ENCODE measurements at places on chromosomes 1 and 21.

DNA sequence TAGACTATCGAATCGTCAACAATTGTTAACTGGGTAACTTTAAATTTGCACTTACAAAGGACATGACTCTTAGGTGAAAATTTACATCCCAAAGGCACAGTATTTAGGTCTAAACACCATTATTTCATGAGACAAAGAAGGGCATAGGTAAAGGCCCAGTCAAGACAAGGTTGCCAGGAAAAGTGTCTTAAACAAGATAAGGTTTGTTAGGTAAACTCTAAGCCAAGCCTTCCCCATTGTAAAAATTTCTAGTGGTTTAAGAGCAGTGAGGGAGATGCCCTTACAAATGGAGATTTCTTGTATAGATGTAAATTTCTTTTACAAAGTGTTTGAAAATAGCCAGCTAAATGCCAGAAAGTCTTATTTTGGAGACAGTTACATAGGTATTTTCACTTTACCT, 36.9 kb upstream of the FNBP1L start:
- no peak for DNase-seq

DNA sequence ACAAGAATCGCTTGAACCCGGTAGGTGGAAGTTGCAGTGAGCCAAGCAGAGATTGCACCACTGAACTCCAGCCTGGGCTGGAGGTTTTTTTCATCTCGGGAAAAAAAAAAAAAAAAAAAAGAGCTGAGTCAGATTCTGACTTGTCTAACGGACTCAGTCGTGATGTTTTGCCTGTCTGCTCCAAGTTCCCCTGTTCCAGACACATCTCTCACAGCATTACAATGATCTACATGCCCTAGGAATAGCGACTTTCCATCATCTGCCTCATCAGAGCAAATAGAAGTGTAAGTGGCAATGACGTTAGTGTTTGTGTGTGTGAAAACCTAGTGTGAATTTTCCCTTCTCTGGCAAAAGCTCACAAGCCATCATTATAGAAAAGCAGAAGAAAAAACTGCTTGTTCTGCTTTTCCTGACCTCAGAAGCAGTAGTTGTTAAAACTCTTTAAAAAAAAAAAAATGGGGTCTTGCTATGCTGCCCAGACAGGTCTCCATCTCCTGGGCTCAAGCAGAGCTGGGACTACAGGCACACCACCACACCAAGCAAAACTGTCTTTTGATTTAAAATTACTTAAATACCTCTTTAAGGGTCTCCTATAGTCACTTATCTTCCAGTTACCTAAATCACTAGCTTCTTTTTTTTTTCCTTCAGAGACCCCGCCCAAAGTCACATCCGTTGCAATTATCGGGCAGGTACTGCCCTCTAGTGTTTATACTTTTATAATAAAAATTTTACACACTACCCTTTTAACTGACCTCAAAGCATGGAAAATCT, 37.3 kb downstream of the PLEKHO1 start:
- peak; percentile 37 for DNase-seq

GRCh38 chr1:58905628-58906221, 121.9 kb upstream of the JUN start:
- no peak for DNase-seq

DNA sequence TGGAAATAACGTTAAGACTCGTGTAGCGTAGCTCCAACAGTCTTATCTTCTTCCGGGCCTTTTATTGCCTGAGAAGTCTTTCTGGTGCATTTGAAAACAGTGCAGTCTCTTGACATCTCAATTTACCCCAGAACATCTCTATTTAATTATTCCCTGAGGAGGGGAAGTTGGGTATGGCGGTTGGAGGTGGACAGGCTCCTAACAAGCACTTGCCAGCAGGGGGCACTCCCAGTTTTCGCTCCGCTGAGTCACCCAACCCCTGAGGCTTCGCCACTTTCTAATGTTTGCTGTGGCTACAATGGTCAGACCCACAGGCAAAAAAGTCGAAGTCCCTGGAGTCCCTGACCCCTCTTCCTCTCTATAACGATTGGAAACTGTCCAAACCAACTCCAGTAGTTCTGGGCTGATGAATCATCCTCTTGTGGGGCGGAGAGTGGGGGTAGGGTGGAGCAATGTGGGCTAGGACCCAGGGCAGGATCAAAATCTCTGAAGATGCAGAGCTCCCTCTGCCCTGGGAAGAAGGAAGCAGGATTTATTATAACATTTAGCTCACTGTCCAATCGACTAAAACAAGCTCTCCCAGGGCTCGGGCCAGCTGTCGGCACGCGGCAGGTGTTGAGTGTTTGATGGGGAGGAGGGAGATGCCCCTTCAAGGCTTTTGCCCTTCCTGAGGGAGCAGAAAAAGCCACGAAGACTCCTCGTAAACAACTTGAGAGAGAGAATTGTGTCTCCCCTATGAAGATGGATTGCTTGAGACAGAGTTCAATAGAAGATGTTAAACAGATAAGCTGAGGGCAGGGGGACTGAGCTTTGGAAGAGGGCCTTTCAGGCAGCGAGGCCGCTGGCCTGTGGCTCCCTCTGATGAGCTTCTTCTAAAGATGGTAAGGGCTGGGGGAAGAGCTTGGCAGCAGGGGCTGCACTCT, 85.7 kb downstream of the BRINP2 start:
- DNase-seq, result no peak

DNA sequence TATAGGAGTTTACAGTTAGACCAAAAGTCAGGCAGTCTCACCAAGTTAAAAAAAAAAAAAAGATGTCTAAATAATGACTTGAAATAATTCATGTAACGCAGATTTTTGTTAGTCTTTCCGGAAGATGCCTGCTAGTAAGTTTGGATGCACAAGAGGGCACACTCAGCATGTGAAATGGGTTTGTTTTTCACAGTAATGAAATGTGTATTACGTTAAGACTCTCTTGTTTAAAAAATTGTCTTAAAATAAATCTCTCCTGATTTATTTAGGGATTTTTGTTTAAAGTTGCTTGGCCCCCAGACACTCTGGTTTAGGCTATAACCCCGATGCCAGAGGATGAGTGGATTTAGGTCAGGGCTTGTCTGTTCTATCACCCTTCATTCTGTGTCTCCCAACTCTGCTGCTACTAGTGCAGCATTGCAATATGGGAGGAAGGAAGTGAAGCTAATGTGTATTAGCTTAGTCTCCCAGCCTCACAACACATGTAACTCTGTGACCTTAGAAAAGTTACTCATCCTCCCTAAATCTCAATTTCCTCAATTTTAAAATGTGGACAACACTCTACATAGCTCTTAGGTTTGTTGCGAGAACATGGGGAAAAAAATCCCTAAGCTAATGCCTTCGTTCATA, 25.7 kb downstream of the CTH start:
- no peak for DNase-seq

GRCh38 chr1:219401724-219402625, 210.9 kb downstream of the ZC3H11B start:
- DNase-seq, result no peak

- no peak for DNase-seq
These were observed 75.7 kb upstream of the PKN2 start for GRCh38 chr1:88608139-88608943.

GRCh38 chr1:70117046-70117445, 88.3 kb downstream of the LRRC40 start:
- no peak for DNase-seq

DNA sequence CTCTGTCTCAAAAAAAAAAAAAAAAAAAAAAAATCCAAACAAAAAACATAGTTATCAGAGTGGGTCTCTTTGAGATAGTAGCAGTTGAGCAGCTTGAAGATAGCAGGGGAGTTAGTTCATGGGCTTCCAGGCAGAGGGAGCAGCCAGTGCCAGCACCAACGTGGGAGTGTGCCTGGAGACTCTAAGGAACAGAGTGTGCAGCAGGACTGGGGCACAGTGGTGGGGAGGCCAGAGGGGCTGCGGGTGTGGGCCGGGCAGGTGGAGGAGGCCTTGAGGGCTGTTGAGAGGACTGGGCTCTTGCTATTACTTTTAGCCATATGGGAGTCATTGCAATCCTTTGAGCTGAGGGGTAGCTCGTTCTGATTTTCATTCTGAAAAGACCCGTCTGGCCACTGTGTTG, 63.8 kb downstream of the RYR2 start:
- DNase-seq, result no peak

GRCh38 chr1:111876631-111877030, 112.8 kb downstream of the KCND3 start:
- DNase-seq, result no peak

DNA sequence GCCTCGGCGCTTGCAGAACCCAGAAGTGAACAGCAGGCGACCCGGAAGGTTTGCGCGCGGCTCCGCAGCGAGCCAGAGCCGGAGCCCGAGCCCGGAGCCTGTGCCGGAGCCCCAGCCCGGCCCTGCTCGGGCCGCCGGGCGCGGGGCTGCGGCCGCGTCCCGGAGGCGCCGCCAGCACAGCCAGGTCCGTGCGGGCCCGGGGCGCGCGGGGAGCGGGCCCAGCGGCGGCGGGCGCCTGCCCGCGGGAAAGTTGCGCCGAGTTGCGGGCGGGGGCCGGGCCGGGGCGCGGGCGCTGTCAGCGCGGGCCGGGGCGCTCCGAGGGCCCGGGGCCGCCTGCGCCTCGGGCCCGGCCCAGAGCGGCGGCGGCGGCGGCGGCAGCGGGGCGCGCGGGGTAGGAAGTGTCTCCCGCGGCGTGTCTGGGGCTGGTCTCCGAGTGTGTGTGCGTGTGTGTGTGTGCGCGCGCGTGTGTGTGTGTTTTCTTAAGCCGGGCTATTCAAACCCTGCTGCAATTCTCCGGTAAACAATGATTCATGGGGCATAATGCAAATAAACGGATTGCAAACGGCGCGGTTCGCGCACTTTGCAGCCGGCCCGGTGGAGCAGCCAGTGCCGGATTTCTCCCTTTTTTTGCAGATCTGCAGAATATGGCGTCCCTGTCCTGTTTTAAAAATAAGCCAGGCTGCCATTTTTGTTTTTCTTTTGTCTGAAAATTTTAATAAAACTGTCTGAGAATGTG, at the start of gene ZNF362:
ZNF362 (plus strand) TSS at position 22 of the 736 bp plus-strand sequence. CDS start 14,083 bp downstream, outside the sequence.
- DNase-seq, result peak; percentile 34

- DNase-seq, result no peak
These were observed 12.0 kb downstream of the ATP8B2 start for GRCh38 chr1:154337253-154337894.

DNA sequence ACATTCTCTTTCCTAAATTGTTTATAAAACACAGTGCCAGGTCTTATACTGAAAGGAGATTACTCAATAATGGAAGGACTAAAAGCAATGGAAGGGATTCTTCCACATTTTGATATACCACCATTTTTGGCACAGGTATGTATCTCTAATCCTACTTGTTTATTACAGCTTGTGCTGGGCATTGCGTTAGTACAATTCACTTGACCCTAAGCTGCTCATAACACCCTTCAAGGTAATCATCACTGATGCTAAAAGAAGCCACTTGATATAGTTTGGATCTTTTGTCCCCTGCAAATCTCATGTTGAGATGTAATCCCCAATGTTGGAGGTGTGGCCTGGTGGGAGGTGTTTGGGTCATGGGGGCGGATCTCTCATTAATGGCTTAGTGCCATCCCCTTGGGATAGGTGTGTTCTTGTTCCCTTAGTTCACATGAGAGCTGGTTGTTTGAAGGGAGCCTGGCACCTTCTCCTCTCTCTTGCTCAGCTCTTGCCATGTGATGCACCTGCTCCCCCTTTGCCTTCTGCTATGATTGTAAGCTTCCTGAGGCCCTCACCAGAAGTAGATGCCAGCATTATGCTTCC, 71.1 kb downstream of the NIBAN1 start:
- DNase-seq, result no peak

- DNase-seq, result no peak
These were observed 3.4 kb upstream of the EXO1 start for GRCh38 chr1:241844593-241844992.

DNA sequence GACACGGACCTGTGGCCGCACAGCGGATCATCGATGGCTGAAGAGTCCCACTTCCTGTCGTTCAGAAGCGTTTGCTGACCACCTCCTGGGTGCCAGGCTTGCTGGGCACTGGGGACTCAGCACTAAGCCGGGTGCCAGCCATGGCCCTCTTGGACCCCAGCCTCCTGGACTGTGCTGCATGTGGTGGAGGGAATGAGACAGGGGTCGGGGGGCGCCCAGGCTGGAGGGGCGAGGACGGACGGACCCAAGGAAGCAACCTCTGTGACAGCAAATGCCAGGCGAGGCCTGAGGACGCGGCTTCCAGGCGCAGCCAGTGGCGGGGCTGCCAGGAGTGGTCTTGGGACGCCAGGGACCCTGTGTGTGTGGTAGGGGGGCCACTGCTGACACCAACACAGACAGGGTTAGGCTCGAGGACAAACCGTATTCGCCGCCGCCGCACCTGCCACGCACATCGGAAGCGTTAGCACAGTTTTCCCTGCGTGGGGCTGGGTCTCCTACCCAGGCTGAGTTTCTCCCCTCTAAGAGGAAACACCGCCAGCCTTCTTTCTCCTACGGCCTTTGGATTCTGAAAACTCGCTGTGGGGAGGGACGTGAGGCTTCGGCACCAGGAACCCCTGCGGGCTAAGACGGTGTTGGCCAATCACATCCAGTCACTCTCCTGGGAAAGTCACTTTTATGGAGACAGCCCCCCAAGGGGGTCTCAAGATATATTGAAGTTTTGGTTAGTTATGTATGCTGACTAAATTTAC, 3.1 kb upstream of the MXRA8 start:
- DNase-seq, result no peak
